Central memory CD8-positive, alpha-beta T cell (primary cell): ENCODE measurements at places on chromosomes 5 and 9.

DNA sequence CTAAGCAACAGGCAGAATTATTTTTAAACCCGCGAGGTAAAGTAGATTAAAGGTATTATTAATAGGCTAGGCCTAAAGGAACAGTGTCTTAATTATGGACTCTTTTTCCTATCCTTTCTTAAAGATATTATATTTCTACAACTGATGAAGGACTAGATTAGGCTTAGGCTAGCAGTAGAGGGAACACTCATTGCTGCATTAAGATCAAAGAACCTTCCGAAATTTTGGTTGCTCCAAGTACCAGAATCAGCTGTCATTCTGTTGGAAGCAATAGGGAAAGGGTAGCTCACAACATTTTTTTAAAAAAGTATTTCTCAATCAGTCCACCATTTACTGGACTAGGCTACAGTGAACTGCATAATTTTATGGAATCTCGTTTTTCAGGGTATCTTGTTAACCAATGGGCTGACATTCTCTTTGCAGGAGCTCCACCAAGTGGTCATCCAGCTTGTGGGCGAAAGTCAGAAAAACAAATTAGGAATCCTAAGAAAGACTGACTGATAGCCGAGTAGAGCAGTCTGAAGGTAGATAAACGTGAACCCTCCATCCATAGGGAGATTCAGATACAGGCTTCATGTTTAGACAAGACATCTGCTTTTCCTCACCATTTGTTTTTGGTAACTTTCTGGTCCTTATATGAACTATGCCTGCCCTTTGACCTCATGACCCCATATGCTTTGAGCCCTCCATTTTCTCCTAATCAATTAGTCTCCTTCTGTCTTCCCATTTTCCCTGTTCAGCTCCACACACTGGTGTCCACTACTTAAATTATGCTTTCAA, 103.6 kb upstream of the CHD1 start:
- DNase-seq: no peak

GRCh38 chr9:38181866-38182265, 112.8 kb upstream of the SHB start:
- no peak for DNase-seq

DNA sequence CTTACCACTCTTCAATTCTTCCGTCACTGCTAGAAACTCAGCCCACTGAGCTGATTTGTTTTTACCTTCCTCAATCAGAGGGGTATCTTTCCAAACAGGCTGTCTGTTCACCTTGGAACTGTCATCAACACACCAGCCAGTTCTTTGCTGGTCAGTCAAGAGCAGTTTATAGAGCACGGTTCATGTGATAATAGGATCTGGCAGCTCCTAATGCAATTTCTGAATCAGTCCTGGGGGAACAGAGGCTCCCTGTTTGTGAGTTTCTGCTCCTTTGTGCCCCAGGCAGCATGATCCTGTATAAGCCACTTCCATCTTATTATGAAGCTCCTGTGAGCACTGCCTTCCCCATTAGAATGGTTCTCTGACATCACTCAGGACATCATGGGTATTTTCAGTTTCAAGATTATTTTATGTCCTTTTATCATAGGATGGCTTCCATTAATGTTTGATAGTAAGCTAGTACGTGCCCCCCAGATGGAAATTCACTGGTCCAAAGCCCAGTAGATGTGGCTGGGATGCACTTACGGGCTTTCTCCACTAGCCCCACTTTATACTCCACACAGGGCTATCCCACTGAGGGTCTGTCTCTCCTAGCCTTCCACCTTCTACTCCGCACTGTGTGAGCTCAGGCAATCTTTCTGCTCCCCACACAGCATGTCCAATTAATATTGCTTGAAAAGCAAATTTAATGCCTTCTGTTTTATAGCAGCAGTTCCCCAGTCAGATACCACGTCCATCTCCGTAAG, 85.5 kb upstream of the SPIN1 start:
- no peak for DNase-seq

DNA sequence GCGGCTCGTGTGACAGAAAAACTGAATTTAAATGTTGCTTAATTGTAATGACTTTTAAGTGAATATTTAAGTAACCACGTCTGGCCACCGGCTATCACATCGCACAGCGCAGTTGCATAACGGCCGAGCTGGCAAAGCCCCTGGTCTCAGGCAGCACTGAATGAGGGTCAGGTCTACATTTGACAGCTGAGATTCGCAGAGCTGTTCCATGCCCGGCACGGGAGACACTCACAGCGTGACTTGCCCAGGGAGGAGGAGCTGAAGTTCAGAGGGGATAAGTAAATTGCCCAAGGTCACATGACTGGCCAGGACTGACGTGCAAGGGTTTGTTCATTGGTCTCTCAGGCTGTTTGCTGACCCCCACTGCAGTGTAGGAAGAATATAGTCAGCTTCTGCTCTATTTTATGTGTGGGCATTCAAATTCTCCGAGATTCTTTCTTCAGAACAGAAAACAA, 17.4 kb upstream of the COL5A1 start:
- DNase-seq: no peak

- no peak for DNase-seq
Observed at GRCh38 chr5:56405116-56405908, 172.2 kb upstream of the ANKRD55 start.

DNA sequence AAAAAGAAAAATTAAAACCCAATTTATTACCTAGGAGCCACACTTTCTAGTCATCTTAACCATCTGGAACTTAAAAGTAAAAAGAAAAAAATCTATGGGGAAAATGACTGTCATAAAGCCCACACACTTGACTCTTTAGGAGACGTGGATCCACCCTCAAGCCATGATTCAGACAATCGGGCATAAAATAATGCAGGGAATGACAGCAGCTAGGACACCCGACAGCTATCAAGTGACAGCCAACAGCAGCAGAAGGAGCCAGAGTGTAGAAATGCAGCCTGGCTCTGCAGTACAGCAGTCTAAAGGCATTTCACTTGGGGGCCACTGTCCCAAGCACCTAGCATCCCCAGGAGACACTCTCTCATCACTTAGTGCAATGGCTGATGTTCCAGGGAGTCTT, 226.9 kb downstream of the CAAP1 start:
- DNase-seq: no peak

DNA sequence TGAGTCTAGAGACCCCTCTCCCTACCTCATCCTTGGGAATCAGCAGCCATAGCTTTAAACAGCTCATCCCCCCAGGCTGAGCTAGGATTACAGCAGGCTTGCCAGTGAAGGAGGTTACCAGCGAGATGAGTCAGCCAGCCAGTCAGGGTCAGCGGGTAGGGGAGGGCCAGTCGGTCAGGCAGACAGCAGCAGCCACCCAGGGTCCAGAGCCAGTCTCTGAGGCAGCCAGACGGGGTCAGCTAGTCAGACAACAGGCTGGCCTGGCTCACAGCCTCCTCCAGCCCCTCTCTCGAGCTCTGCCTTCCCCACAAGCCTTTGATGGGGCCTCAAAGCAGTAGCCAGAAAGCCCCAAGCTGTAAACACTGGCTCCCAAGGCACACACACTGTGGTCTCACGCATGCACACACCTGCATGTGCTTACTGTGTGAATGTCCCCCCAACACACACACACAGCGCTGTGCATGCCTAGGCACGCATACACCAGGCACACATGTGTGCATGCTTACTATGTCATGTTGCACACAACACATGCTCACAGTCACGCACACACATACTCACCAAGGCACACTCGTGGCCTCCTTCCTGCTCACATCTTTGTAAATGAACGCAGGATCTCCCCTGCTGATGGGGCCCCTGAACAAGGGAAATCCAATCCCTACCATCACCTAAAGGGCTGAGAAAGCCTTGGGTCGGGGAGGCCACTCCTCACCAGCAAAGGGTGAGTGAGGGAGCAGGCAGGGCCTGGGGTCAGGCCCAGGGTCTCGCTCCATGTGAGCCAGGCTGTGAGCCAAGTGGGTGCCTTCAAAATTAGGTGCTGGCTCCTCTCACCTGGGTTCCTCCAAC, 28.2 kb upstream of the CPLX2 start:
- no peak for DNase-seq
